Fibroblast of gingiva (primary cell): ENCODE measurements at places on chromosomes 13 and 19.

- peak; percentile 13 for DNase-seq
These were observed 104.6 kb upstream of the RAP2A start for GRCh38 chr13:97329331-97329730.

DNA sequence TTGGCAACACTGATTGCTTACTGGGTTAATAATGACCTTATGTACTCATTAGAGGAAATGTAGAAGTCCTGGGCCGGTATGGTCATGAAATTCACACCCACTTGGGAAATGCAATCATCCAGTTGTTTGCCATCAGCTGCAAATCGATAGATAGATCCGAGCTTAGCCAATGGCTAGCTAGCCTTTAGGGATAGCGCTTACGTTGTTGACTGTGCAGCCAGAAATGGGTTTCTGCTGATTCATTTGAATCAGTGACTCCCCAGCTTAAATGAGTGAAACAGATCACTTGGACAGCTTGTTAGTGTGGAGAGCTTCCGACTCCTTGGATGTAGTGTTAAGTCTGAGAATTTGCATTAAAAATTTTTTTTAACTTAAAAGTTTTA is 11.8 kb downstream of the IL17D start:
- no peak for DNase-seq

DNA sequence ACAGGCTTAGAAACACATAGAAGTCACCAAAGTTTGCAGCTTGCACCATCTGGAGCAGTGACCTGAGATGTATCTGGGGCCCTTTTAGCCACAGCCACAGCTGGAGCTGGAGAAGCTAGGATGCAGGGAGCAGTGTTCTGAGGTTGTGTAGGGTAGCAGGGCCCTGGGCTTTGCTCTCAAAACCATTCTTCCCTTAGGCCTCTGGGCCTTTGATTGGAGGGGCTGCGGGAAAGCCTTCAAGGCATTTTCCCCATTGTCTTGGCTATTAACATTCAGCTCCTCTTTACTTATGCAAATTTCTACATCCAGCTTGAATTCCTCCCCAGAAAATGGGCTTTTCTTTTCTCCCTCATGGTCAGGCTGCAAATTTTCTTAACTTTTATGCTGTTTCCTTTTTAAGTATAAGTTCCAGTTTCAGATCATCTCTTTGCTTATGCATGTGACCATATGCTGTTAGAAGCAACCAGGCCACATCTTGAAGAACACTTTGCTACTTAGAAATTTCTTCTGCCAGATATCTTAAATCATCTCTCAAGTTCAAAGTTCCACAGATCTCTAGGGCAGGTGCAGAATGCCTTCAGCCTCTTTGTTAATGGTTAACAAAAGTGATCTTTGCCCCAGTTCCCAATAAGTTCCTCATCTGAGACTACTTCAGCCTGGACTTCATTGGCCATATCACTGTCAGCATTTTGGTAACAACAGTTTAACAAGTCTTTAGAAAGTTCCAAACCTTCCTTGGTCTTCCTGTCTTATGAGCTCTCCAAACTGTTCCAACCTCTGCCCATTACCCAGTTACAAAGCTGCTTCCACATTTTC is 48.5 kb downstream of the NBEA start:
- no peak for DNase-seq

DNA sequence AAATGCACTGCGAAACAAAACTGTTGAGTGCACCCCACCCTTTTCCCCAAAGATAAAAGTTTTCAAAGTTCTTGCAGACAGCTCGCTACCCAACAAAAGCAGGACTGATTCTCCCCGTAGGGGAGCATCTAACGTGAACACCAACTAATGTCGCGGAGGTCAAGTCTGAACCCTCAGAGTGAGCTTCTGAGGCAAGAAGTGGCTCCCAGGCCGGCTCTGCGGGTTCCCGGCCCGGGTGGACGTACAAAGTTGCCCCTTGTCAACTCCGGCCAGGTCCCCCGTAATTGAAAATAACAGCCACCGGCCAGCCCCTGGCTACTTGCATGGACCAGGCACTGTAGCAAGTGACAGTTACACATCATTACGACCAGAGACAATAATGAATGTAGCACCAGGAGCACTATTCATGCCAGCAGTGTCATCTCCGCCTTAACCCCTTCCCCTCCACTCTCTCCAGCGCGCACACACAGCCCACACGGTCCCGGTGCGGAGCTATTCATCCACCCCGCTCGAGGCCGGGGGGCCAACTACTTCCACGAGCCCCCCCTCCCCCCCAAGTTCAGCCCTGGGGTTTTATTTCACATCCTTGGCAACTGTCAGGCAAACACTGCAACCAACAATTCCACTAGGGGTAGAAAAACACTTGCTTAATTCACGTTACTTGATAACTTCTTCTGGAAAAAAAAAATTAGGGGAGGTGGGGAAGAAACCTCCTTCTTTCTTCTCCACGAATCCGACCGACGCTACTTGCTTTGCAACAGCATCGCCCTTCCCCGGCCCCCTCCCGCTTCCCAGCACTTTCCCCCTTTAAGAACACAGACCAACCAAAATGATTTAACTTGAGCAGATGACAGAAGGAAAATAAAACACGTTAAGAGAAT is 1.2 kb downstream of the KLF12 start:
- DNase-seq, result peak; percentile 47

DNA sequence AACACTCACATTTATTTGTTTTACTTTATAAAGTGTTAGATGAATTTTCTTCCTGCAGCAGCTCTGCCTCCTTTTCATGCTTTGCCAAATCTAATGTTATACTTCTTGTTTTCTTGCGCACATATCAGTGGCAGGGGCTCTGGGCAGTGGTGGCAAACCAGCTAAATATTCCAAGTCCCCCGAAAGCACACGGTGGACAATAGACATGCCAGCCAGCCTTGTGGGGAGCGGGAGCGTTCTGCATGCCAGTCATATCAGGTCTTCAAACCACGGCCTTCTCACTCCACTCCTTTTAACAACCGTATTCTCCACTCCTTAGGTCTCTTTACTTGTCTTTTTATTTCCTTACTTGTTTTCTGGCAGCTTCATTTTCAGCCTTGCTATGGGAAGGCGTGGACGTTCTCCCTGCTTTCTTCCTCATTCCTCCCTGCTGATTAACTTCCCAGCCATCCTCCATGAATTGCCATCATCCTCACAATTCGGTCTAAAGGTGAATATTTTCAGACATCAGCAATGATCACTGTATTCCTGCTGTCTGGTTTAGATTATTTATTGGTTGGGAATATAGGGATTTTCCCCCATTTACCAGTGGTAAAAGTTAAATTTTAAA is 77.1 kb upstream of the WASF3 start:
- no peak for DNase-seq

DNA sequence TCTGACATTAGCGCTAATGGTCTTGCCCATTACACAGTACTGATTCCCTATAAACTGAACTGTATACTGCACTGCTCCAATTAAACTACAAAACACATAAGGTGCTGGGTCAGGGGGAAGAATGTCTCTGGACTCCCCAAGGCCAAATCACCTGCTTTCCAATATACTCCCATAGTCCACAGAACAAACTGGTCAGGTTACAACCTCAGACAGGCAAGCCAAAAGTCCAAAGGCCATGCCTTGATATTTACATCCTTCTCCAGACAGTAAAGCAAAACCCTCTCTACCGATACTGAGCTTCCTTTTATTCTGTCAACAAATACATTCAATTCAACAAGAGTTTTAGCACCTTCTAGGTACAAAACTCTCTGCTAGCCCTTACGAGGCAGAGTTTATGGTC is 8.9 kb downstream of the ZNF541 start:
- DNase-seq, result no peak

DNA sequence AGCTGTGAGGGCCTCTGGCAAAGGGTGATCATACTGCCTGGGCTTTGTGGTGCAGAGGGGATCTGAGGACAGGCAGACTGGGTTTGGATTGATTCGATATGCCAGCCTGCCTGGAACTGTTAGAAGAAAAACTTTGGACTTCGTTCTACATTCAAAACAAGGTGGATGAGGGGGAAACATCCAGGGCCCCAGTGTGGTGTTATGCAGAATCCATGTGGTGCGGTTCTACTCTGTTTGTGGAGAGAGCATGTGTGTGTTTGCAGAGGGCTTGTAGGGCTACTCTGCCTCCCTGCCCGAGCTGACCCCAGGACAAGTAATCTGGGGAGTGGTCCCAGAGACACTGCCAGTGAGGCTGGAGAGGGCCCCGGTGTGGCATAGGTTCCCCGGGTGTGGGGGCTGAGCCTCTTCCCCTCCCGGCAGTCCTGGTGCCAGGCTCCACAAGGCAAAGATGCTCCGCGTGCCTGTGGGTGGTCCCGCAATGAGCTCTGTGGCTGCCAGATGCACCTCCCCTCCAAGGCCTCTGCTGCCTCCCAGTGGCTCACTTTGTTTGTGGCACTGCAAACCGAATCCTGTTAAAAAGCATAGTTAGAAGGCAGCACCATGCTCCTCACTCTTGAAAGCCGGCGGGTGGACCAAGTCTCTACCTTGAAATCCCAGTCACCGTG is 22.3 kb upstream of the TFDP1 start:
- peak; percentile 66 for DNase-seq

DNA sequence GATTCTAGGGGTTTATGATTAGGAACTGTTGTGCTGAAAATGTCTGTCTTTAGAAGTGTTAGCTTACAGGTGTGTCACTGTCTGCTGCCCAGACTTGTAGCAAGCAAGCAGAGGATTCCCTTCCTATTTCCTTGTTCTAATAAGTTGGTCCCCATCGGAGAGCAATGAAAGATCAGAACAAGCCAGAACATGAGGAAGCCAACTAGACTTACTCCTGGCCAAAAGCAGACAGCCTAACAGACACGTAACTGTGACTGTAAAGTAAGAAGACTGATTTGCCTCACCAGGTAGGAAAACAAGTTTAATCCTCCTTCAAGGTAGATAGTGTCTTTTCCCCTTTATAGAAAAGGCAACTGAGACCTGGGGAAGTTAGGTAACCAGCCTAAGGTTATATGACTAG is 12.5 kb downstream of the POLR1D start:
- DNase-seq, result no peak

- peak; percentile 85 for DNase-seq
These were observed 68.6 kb downstream of the RASA3 start for GRCh38 chr13:114063545-114064449.

GRCh38 chr19:45518469-45518826 is 11.2 kb downstream of the VASP start:
- no peak for DNase-seq
